Activated CD8-positive, alpha-beta memory T cell treated with anti-CD3 and anti-CD28 coated beads for 24 hours (primary cell): ENCODE measurements at places on chromosomes 1 and 21.

DNA sequence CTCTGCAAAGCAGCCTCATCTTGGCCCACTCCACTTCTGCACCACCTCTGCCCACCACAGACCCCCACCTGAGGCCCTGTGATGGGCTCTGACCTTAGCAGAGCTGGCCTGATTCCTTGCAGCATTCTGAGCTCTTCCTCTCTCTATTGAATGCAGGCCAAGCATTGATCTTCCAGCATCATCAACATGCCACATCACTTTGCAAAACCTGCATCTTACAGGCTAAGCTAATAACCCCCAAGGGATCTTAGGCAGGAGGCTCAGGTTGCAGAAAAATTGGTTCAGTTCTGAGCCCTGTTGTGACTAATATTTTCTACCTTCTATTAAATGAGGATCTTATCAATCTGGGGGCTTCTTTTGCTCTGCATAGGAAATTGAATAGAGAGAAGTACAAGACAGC, 78.7 kb downstream of the ATP1A1 start:
- DNase-seq = no peak

DNA sequence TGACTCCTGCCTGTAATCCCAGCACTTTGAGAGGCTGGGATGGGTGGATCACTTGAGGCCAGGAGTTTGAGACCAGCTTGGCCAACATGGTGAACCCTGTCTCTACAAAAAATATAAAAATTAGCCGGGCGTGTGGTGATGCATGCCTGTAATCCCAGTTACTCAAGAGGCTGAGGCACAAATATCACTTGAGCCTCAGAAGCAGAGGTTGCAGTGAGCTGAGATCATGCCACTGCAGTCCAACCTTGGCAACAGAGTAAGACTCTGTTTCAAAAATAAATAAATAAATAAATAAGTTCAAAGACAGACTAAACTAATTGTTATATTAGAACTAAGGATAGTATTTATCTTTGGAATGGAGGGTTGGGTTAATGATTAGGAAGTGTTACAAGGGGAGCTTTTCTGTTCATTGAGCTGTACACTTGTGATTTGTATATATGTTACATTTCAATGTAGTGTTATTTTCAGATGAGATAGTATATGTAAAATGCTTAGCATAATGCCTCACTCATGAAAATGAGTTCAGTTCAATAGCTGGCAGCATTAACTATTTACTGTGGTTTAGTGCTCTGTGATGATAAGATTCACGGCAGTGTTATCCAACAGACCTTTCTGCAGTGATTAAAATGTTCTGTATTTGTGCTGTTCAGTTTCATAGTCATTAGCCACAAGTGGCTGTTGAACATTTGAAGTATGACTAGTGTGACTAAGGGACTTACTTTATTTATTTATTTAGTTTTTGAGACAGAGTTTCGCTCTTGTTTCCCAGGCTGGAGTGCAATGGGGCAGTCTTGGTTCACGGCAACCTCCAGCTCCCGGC, 47.7 kb downstream of the OSBPL9 start:
- no peak for DNase-seq

- no peak for DNase-seq
Observed at GRCh38 chr21:39156024-39156423, 27.2 kb downstream of the PSMG1 start.

- DNase-seq = no peak
Observed at GRCh38 chr1:6954591-6954990, 169.3 kb downstream of the CAMTA1 start.

DNA sequence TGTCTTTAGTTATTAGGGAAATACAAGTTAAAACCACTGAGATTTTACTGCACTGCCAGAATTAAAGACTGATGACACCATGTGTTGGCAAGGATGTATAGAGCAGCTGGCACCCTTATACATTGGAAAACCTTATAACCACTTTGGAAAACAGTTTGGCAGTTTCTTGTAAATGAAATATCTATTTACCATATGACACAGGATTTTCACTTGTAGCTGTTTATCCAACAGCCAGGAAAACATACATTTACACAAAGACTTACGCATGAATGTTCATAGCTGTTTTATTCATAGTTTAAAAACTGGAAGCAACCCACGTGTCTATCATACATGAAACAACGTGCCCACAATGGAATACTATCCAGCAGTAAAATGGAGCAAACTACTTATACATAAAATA, 45.3 kb downstream of the PRRC2C start:
- no peak for DNase-seq

- no peak for DNase-seq
Observed at GRCh38 chr1:48043622-48044021, 46.4 kb upstream of the TRABD2B start.

DNA sequence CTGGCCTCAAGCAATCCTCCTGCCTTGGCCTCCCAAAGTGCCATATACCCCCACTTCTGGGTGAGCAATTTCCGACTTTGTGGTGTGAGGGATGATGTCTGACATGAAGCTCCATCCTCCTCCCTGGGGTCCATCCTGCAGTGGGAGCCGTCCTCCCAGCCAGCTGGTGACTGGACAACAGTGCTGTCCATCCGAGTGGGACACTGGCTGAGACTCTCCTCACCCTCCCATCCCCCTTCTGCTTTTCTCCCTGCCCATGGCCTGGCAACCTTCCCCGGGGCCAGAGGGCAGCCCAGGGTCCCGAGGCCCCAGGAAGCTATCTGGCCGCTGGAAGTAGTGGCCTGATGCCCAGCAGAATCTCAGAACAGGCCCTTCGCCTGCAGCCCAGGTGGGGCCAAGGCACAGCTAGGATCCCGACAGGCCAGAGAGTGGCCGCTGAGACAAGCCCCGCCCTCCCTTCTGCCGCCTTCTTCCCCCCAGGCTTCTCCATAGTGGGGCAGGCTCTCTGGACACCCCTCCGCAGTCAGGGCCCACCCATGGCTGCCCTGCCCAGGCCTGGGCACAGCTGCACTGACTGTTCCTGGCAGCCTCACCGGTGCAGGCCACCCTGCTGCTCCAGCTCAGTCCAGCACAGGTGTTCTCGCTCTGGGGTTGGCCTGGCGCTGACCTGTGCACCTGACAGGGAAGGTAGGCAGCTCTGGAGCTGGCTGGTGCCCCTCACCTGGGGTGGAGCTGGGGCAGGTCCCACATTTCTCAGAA, 8.4 kb upstream of the FAAP20 start:
- no peak for DNase-seq

GRCh38 chr1:32182060-32182459, 2.6 kb downstream of the TXLNA start:
- no peak for DNase-seq

GRCh38 chr1:225915538-225915991, 8.5 kb downstream of the PYCR2 start:
- no peak for DNase-seq

DNA sequence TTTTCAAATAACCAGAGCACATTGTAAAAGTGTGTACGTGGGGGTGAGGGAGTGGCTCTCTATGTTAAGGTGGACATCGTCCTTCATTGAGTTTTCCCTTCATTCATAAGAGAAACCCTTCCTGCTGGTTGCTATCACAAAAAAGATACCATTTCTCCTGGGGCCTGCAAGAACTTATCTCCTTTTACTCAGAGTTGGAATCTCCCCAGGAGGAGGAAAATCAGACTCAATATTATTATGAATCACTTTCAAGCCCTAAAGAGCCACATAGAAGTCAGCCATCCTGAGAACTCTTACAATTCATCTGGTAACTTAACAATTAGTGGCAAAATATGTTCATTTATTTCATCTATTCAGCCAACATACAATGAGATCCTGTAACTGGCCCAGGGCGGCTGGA, 27.1 kb upstream of the TGFBR3 start:
- no peak for DNase-seq

- no peak for DNase-seq
Observed at GRCh38 chr1:157360023-157360390, 192.3 kb downstream of the FCRL5 start.

DNA sequence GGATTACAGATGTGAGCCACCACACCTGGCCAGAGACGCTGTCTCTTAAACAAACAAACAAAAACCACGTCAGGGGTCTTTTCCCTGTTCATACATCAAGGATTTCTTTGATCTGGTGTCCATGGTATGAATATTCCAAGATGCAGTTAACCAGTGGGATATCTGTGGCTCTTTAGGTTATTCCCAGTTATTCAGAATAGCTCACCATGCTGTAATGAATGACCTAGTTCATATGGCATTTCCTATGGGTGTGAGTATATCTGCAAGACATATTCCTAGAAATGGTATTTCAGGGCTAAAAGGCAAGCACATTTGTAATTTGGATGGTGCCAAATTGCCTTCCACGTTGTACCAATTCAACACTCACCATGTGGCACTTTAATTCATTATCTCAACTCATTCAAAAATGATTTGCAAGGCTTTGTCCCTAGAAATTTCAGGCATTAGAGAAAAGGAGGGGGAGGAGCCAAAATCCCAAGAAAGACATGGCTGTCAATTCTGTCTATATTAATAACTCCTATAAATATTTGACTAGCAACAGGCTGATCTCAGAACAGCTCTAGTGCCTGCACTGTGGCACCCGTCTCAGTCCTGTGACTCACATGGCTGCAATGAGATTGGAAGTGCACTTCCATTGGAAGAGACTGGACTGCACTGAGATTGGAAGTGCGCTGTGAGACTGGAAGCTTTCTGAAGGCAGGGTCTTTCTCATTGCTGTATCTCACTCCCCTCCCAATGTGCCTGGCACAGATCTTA, 6.0 kb upstream of the STMN1 start:
- no peak for DNase-seq

GRCh38 chr1:37958690-37959089, 11.8 kb upstream of the INPP5B start:
- DNase-seq = no peak

GRCh38 chr1:32801096-32801715, 16.0 kb downstream of the YARS1 start:
- DNase-seq = peak; percentile 69

GRCh38 chr1:221620437-221621384, 121.2 kb downstream of the DUSP10 start:
- DNase-seq = no peak

- no peak for DNase-seq
Observed at GRCh38 chr1:8315573-8316475, 2.1 kb upstream of the SLC45A1 start.

GRCh38 chr1:165629151-165629550, 1.9 kb upstream of the MGST3 start:
- no peak for DNase-seq

- DNase-seq = peak; percentile 76
Observed at GRCh38 chr1:181104790-181105133, 16.3 kb downstream of the IER5 start.

- no peak for DNase-seq
Observed at GRCh38 chr1:230392536-230392909, 33.6 kb downstream of the PGBD5 start.
